ENCODE measurements at places on chromosomes 3 and 15.
A peak's percentile ranks its signal among the peaks of the same experiment; 100 is the strongest.

- no peak for DNase-seq
Observed at GRCh38 chr3:64039981-64040733, 16.9 kb upstream of the PSMD6 start.

DNA sequence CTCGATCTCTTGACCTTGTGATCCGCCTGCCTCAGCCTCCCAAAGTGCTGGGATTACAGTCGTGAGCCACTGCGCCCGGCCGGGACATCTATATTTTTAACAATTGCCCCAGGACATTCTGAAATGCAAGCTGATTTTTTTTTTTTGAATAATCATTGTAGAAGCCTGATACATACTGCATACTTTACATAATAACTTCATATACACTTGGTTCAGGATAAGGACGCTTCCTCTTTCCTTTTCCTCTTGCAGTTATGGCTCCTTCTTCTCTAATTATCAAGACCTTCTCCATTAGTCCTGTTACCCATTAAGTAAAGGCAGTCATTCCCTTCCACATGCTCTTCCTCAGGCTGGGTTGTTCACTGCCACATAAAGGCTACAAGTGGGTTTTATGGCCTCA is 58.3 kb downstream of the SLCO3A1 start:
- DNase-seq = no peak

DNA sequence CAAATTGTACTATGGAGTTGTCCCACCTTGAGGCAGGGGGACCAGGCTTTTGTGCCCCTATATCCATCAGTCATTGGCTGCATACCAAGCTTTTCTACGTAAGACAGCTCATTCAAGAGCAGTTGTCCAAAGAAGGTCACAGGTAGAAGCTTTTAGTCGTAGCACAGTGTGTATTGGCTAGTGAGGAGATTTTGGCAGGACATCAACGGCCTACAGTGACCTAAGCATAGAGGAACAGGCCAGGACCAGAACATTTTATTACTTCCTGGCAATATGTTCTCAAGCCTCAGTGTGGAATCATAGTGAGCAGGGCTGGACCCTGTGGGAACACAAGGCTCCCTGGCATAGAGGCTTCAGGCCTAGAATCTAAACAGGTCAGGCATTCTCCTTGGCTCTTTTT is 105.4 kb upstream of the ANKRD28 start:
- no peak for DNase-seq

GRCh38 chr3:9142362-9142761 is 107.1 kb downstream of the SRGAP3 start:
- DNase-seq = peak; percentile 23

DNA sequence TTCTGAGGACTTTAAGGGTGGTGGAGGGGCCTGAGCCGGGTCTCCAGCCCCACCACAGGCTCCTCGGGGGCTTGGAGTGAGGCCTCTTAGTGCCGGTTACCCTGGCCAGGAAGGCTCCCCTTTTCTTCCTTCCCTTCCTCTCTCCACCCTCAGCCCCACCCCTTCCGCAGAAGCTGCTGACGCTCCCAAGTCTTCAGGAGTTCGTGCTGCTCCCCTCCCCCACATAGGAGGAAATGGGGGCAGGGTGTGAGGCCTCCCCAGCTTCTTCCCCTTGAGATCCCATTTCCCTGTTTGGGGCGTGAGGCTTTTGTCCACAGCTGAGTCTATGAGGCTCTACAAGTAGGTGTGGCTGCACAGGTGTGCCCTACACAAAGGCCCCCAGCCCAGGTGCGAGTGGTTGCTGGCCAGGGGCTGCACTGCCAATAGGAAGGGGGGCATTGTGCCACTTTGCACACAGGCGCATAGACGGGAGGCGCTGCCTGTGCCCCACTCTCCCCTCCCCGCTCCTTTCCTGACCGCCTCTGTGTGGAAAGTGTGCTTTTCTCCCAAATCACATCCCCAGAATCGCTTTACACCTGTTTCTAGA is 915 bp upstream of the CALML4 start:
- DNase-seq = no peak

- no peak for DNase-seq
Observed at GRCh38 chr3:35638980-35639253, 408 bp upstream of the ARPP21 start.

DNA sequence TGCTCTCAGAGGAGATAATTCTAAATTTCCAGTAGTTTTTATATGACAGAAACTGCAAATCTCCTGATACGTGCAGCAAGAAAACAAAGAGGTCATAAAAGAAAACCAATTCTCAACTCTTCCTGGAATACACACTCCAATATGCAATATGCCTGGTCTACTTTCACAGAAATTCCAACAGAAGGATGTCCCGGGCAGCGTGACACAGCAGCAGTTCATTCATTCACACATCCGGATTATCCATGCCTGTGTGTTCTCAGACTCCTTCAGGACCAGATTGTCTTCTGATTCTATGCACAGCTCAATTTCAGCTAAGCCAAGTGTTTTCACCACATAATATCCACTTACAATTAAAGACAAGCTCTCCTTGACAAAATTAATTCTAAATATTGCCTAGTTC is 64.3 kb downstream of the FBN1 start:
- DNase-seq = no peak

- DNase-seq = no peak
Observed at GRCh38 chr3:59374818-59375211, 325.0 kb upstream of the CFAP20DC start.

- no peak for DNase-seq
Observed at GRCh38 chr3:180048103-180048502, 11.4 kb upstream of the PEX5L start.
